ENCODE measurements at places on chromosomes 16 and 17.
A peak's percentile ranks its signal among the peaks of the same experiment; 100 is the strongest.

DNA sequence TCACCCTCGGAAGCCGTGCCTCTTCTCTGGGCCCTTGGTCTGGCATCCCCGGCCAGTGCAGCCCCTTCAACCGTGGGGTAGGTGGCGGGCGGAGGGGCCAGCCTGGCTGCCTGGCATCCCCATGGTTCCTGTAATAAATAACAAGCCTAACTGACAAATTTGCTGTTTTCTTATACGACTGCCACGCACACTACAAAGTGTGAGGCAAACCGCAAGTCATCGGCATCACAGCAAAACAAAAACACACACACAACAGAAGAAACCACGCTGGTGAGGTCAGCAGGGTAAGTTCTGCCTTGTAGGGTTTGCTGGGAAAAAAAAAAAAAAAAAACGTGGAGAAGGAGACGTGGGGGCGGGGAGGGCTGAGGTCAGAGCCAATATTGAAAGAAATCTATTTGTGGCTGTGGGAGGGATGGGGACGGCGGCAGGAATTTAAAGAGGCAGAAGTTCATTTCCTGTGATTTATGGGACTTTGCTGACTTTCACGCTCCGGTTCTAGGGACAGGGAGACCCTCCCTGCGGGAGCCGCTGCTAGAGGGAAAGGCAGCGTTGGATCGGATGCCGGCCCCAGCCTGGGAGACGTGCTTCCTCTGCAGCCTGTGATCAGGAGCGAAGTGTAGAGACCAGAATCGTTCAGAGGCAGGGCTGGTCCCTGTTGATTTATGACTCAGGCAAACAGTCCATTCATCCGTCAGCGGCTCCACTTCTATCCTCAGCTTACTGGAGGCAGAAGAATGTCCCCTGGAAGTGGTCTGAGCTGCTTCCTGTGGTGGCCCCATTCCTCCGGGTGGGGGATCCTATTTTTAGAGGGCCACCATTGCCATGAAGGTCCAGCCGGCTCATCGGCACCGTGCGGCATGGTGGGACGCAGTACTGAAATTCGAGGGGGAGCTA is 162.8 kb downstream of the FOXL1 start:
- no peak for DNase-seq

DNA sequence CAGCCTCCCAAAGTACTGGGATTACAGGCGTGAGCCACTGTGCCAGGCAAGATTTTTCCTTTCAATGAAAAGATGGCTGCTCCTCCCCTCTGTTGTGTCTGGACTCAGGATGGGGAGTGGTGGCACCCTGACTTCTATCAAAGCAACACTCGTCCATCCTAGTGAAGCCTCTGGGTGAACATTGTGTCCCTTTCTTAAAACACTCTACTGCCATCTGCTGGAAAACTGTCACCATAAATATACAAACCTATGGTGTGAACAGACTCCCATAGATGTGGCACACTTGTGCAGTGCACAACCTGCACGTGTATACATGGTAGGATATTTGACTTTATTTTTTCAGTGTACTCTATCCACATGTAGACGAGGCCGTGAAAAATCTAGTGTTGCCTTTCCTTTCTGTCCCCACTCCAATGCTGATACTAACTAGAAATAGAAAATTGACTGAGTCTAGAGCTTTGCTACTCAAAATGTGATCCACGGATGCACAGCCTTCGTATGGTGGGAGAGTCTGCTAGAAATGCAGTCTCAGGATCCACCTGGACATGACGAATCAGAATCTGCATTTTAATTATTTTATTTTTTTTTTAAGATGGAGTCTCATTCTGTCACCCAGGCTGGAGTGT is 55.9 kb upstream of the PLCG2 start:
- DNase-seq = peak; percentile 86

DNA sequence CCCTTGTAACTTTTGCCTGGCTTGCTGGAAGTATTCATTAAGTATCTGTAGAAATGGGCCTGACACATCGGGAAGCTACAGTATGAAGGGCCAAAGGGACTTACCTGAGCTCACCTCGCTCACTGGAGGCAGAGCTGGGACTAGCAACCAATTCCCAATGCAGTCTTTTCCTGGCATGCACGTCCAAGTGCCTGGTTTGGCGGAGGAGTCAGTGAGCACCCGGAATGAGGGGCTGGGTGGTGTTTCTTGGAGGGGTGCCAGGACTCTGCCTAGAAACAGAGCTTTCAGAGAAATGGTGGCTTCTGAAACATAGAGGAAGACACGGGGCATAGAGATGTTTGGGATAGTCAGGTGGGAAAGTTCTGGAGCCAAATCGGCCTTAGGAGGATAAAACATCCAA is 18.4 kb upstream of the GPRC5C start:
- no peak for DNase-seq

GRCh38 chr17:65564793-65565192 is 3.3 kb upstream of the AXIN2 start:
- no peak for DNase-seq

GRCh38 chr17:37848690-37849616 is 75.3 kb upstream of the TBC1D3K start:
- no peak for DNase-seq

- DNase-seq = no peak
Measured at GRCh38 chr17:5355421-5356129, 63.9 kb downstream of the NUP88 start.

GRCh38 chr16:25730396-25730795 is 38.6 kb downstream of the HS3ST4 start:
- DNase-seq = no peak

DNA sequence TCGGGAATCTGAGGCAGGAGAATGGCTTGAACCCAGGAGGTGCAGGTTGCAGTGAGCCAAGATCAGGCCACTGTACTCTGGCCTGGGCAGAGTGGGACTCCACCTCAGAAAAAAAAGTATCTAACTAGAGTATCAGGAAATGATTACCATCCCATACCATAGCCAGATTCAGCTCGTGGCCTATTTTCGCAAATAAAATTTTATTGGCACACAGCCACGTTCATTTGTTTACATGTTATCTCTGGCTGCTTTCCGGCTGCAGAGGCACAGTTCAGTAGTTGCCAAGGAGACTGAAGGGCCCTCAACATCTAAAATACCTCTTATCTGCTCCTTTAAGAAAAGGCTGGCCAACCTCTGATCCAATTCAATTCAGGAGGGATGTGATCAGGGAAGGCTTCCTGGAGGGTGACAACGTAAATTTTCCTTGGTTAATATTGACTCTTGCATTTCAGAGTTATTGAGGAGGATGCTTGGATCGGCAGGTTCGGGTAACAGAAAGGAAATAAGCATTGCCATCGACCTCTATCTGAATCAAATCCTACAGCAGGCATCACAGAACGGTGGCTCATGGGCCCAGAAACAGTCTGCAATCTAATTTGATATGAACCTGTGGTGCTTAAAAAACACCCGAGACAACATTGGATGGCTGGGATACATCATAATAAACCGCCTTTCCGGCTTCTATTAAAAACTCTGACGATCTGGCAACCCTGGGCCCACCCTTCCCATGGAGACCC is 73.8 kb downstream of the XYLT1 start:
- peak; percentile 40 for DNase-seq

GRCh38 chr17:78976907-78977680 is 2.6 kb downstream of the LGALS3BP start:
- no peak for DNase-seq

GRCh38 chr16:12356632-12357340 is 380.3 kb downstream of the SNX29 start:
- no peak for DNase-seq

GRCh38 chr17:47611372-47612350 is 38.1 kb upstream of the KPNB1 start:
- no peak for DNase-seq

GRCh38 chr16:87348616-87349157 is 31.5 kb upstream of the C16orf95 start:
- no peak for DNase-seq

GRCh38 chr17:57366558-57367351 is 110.4 kb downstream of the MSI2 start:
- no peak for DNase-seq

GRCh38 chr17:50899559-50900319 is 33.6 kb upstream of the TOB1 start:
- DNase-seq = no peak

GRCh38 chr16:51450909-51451308 is 299.8 kb upstream of the SALL1 start:
- DNase-seq = no peak

DNA sequence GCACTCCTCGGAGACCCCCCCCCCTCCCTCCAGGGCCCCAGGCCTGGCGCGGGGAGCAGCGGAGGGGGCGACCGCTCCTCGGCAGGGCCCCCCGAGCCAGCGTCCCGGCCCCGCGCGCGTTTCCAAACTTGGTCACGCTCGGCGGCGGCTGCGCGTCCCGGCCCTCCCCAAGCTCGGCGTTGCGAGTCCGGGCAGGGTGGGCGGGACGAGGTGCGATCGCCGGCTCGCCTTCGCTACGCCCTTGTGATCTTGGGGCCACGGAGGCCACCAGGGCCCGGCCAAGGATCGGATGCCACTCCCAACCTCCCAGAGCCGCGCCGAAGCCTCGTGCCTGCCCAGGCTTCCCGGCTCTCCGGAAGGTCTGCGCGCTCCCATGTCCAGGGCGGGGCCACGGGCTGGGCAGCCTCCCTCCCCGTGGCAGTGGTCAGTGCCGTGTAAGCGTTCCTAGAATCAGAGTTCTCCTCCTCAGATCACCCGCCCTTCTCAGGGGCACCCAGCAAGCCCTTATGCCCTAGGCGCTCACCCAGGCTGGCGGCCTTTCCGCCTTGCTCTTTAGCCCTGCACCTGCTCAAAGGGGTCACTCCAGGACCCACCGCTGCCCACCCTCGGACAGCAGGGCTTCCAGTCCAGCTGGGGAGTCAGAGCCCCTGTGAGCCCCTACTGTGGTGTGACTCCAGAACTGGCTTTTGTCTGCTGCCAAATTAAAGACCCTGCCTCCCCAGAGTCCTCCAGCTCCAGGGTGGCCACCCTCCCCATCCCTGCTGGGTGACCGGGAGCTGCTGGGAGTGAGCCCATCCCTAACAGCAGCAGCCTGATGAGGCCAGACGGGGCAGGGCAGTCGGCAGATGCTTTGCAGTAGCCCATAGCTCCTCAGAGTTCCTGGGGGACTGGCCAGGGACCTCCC is 12.2 kb upstream of the MRPS23 start:
- DNase-seq = no peak

DNA sequence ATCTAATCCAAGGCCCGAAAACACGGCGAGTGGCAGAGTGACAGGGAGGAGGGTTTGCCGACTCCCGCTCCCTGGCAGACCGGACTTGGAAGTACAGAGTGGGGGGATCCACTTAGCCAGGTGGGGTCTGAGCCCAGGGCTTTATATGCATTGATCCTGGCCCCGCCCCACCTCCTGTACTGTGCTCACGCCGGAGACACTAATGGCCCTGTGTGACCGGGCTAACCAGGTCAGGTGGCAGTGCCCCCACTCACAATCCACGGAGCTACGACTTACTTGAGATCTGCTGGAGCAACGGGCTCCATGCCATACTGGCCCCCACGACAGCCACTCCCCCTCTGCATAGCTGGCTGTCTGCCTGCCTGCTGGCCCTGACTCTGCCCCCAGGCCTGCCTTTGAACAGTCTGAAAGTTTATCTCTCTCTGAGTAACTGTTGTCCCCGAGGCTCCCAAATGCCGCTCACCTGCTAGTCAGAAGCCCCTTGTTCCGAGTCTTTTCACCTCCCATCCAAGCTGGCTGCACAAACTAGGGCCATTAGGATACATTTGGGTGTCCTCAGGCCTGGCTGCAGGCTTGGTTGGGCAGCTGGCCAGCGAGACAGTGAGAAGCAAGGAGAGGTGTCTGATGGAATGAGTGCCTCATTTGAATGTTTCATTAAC is 28.0 kb downstream of the CACNA1G start:
- DNase-seq = no peak

DNA sequence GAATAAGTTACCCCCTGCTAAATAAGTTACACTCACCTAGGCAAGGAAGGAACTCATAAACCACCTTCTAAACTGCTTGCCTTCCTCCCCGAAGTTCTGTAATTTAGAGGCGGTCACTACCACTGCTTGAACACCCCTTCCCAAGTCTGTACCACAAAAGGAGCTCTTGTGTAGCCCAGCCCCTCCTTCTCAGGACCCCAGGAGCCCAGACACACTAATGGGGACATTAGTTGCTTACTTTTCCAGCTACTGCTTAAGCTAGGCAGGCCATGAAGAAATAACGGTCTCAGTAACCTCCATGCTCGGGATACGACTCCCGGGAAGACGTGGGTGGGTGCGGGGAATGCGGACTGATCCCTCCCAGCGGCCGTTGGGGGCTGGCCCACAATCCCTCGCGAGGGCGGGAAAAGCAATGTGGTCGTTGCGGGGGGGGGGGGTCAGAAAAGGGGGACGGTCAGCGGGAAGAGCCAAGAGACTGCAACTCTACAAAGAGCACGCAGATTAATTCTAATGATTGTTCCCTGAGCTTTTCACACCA is at the start of gene TEX14:
TSS of gene TEX14 (minus strand) at position 345 of the 538 bp plus-strand sequence. CDS start 40,044 bp downstream, outside the sequence.
- no peak for DNase-seq

DNA sequence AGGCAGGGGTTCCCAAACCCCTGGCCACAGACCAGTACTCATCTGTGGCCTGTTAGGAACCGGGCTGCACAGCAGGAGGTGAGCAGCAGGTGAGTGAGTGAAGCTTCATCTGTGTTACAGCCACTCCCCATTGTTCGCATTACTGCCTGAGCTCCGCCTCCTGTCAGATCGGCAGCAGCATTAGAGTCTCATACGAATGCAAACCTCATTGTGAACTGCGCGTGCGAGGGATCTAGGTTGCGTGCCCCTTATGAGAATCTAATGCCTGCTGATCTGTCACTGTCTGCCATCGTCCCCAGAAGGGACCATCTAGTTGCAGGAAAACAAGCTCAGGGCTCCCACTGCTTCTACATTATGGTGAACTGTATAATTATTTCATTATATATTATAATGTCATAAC is 25.1 kb upstream of the RMI2 start:
- DNase-seq = no peak

- DNase-seq = no peak
Measured at GRCh38 chr16:12016291-12016947, 39.9 kb downstream of the SNX29 start.

- DNase-seq = no peak
Measured at GRCh38 chr17:34386697-34387550, 23.9 kb upstream of the CCL1 start.

GRCh38 chr16:2090777-2091546 is 43.2 kb downstream of the TSC2 start:
- peak; percentile 5 for DNase-seq

DNA sequence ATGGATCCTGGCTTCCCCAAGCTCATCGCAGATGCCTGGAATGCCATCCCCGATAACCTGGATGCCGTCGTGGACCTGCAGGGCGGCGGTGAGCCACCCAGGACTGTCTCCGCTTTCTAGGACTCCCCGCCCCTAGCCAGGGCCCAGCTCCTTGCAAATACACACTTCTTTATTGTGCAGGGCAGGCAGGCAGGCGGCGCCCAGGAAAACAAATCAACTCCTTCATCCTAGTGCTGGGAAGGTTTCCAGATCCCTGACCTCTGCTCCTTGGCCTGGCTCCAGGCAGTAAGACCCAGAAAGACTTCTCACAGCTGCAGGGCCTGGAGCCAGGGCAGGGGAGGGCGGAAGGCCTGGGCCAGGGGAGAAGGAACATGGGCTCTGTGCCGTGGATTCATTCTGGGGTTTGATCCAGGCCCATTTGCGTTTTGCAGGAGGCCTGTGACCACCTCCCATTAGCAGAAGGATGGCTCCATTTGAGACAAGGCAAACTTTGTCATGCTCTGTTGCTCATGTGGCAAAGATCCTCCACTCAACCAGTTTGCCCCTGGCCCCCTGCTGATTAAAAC is 6.0 kb upstream of the LPCAT2 start:
- DNase-seq = no peak

GRCh38 chr16:11495066-11495407 is 91.7 kb downstream of the LITAF start:
- no peak for DNase-seq

- no peak for DNase-seq
Measured at GRCh38 chr17:72439893-72440502, 319.2 kb downstream of the SOX9 start.

Data from T-cell (primary cell).